Activated naive CD4-positive, alpha-beta T cell treated with anti-CD3 and anti-CD28 coated beads, Interleukin-2, amount 10 ng/mL, durations not matched to agents 7 days and 5 days (primary cell): ENCODE measurements at places on chromosomes 3 and 15.

GRCh38 chr3:12630292-12630691 lies 33.6 kb downstream of the RAF1 start:
- no peak overlapping the region for H3K4me3 ChIP-seq
- H3K27me3 ChIP-seq, result no peaks in the 10 kb centered on the region
- H3K36me3 ChIP-seq, result peaks cover 19% of the 10 kb centered on the region
- no peak for DNase-seq
- peaks cover 26% of the 10 kb centered on the region for H3K4me1 ChIP-seq
- no peak overlapping the region for H3K27ac ChIP-seq

- H3K4me1 ChIP-seq, result no peaks in the 10 kb centered on the region
- no peak for DNase-seq
These were observed 35.4 kb upstream of the COL6A5 start for GRCh38 chr3:130310109-130310508.

- H3K27ac ChIP-seq, result no peak overlapping the region
- no peaks in the 10 kb centered on the region for H3K36me3 ChIP-seq
- H3K27me3 ChIP-seq, result peaks cover 41% of the 10 kb centered on the region
- H3K4me1 ChIP-seq, result no peaks in the 10 kb centered on the region
- no peak for DNase-seq
- no peak overlapping the region for H3K4me3 ChIP-seq
These were observed 68.3 kb upstream of the GLCE start for GRCh38 chr15:69092159-69092558.

GRCh38 chr3:187966636-187967406 lies 187.1 kb upstream of the LPP start:
- peaks cover 5% of the 10 kb centered on the region for H3K36me3 ChIP-seq
- H3K27me3 ChIP-seq, result peaks cover 7% of the 10 kb centered on the region
- H3K27ac ChIP-seq, result no peak overlapping the region
- peaks cover 17% of the 10 kb centered on the region for H3K4me1 ChIP-seq
- no peak overlapping the region for H3K4me3 ChIP-seq

GRCh38 chr15:69131362-69132220 lies 28.8 kb upstream of the GLCE start:
- no peak overlapping the region for H3K27ac ChIP-seq
- H3K4me1 ChIP-seq, result no peaks in the 10 kb centered on the region
- H3K36me3 ChIP-seq, result no peaks in the 10 kb centered on the region
- peaks cover 18% of the 10 kb centered on the region for H3K27me3 ChIP-seq
